ENCODE measurements at places on chromosomes 5 and 9.

DNA sequence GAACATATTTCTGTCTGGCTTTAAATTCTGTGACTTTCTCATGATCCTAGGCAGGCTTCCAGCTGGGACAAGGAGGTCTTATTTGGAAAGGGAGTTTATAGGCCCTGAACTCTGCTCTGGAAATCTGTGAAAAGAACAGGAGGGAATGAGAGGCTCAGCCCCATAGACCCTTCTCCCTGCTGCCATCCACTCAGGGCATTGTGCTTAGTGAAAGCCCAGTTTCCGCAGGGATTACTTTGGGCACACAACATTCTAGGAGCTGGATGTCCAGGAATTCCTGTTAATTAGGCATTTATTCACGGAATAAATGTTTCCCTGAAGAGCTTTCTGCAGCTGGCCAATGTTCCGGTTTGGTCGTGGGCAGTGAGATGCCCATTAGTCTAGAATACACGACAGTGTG is 32.7 kb upstream of the COL15A1 start:
- no peak for DNase-seq

DNA sequence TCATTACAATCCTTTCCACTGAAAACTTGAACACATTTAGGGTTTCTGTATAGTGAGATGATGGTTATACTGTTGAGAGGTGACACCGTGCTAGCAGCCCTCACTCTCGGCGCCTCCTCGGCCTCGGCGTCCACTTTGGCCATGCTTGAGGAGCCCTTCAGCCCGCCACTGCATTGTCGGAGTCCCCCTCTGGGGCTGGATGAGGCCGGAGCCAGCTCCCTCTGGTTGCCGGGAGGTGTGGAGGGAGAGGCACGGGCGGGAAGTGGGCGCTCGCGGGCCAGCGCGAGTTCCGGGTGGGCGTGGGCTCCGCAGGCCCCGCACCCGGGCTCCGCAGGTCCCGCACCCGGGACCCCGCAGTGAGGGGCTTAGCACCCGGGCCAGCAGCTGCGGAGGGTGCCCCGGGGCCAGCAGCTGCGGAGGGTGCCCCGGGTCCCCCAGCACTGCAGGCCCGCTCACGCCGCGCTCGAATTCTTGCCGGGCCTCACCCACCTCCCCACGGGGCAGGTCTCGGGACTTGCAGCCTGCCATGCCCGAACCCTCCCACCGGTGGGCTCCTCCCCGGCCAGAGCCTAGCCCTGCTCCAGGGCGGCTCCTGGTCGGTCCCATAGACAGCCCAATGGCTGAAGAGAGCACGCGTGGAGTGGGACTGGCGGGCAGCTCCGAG is 145.9 kb upstream of the ZNF608 start:
- no peak for DNase-seq

DNA sequence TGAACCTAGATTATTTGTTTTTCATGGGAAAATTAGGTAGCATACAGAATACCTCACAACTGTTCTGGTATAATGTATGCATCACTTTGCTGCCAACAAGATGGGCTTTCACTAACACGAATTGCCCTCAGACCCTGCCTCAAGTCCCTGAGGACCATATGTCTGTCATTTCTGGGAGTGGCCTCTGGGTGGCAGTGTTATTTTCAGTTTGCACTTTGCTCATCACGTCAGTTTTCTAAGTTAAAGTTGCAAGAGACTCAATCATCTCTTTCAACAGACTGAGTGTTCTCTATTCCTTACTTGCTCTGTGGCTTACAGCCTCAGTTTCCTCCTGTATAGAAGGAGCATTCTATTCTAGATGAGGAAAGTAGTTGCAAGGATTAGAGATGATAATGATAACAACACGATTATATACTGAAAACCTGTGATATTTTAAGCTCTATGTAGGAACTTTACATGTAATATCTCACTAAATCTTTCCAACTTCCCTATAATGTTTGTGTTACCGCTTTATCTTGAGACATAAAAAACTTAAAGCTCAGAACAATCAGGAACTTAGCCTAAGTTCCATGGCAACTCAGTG is 55.7 kb downstream of the TSSK1B start:
- peak; percentile 64 for DNase-seq

DNA sequence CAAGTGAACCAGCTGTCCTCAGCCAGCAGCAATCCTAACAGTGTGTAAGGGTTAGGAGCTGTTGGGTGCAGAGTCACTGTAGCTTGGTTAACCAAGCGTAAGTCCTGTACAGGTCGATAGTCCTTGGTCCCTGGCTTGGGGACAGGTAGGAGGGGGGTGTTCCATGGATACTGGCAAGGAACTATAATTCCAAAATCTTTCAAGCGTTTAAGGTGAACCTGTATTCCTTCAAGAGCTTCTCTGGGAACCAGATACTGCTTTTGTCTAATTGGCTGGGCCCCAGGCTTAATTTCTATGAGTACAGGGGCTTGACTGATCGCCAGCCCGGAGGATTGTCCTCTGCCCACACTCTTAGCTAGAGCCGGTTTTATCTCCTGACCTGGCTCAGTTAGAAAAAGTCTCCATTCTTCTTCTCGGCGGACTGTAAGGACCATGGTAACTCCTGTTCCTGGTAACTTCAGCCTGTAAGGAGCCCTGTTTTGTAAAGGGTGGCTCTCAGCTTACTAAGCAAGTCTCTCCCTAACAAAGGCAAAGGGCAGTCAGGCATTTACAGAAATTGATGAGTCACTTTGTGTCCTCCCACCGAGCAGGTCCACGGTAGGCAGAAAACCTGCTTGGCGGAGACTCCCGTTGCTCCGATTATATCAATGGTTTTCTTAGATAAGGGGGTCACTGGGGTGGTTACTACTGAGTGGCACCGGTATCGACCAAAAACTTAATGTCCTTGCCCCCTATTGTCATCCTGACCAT is 6.0 kb upstream of the ZNF354C start:
- DNase-seq: no peak

- DNase-seq: no peak
Measured at GRCh38 chr9:118100529-118101419, 396.6 kb downstream of the TLR4 start.

DNA sequence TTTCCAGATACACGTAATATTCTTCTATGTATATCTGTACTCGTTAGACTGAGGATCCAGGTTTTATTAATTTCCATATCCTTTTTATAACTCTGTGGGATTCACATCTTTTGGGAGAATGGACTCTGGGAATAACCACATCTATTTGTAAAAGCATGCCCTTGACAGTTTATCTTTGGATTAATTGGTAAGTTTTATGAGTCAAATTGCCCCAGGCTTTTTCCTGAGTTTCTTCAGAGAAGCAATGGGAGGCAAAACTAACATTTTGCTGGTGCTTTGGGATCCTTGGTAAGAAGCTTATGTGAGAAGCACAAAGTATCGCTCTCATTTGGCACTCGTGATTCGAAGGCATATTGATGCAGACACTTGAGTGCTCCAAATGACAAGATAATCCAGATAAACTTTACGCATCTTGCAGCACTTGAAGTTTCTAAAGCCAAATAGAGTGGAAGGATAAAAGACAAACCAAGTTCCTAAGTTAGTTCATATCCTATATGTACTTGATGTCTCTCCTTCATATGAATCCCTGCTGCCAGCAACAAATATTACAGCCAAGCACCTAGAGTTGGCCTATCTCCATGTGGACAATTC is 324.7 kb downstream of the TLE4 start:
- DNase-seq: no peak

DNA sequence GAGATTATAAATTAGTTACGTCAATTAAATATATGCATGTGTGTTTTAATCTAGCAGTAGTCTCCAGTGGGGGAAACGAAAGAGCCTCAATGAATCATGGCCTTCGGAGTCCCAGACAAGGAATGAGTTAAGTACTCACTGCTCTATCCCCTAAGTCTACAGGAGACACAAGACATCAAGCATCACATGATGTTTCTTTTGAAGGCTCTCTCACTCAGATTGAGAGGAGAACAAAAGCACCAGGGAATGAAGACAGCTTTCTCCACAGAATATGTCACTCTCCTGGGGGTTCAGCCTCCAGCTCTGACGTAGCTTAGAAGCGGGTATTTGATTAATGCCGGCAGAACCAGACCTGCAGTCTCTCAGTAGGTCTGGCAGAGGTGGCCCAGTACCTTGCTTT is 381.4 kb downstream of the ACTL7B start:
- no peak for DNase-seq

GRCh38 chr5:128572051-128572929 is 34.2 kb upstream of the FBN2 start:
- no peak for DNase-seq

GRCh38 chr9:88193766-88194165 is 55.5 kb upstream of the SPATA31C2 start:
- DNase-seq: no peak

DNA sequence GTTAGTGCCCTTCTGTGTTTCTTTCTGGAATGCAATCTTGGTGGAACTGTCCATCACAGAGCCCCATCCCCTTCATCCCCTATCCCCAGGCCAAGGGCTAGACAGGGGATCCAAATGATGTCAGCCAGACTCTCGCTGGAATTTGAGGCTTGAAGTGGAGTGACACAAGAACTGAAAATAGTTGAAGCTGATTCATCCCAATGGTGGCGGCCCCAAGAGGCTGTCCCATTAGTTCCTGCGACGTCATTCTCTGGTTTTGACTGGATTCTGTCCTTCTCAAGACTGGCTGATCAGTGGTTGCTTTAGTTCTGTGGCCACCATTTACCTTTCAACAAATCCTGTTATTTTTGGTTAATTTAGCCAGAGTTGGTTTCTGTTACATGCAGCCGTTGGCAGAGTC is 59.9 kb downstream of the SUB1 start:
- no peak for DNase-seq

DNA sequence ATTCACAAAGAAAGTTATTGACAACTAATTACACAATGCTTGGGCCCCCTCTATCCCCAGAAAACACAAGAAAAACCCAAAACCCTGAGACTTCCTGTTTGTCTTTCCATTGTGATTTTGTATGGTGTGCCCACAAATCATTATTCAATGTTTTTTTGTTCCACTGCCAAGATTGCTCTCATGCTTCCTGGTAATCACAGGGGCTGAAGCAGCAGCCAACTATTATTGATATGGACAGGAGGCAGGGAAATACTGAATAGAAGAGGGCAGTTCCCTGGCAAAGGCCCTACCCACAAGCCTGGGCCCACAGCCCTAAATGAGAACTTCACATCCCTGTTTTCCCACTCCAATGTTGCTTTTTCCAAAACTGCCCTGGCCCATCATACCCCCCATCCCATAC is 21.5 kb upstream of the RFK start:
- DNase-seq: no peak

DNA sequence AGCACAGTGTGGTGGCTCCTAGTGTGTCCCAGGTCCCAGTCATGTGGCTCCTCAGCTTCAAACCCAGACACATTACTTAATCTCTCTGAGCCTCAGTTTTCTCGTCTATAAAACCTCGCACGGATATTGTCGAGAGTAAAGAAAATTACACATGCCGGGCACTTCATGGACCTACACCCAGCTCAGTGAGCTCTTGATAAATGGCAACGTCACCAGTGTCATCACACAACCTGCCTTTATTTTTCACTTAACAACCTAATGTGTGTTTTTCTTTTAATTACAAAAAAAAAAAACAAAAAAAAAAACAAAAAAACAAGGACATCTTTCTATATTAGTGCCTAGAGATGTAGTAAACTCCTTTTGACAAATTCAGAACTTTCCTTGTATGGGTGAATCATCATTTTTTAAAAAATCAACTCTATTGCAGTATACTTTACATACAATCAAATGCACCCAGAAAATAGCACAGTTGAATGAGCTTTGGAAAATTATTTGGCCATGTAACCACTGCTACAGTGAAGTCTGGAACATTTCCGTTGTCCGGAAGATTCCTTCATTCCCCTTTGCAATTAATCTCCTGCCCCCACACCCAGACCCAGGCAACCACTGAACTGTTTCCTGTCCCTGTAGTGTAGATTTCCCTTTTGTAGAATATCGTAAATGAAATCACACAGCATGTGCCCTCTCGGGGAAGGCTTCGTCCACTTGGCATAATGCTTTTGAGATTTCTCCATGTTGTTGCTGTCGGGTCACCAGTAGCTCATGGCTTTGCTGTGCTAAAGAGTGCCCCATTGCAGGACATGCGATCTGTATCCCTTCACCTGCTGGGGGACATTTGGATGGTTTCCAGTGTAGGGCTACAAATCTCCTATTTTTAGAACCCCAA is 100.4 kb upstream of the LARP1 start:
- no peak for DNase-seq
